ENCODE measurements at places on chromosomes 16 and 17.
A peak's percentile ranks its signal among the peaks of the same experiment; 100 is the strongest.

- no peak for DNase-seq
Measured at GRCh38 chr16:49054606-49055005, 227.0 kb downstream of the CBLN1 start.

- DNase-seq, result no peak
Measured at GRCh38 chr17:69457603-69458002, 43.1 kb downstream of the MAP2K6 start.

DNA sequence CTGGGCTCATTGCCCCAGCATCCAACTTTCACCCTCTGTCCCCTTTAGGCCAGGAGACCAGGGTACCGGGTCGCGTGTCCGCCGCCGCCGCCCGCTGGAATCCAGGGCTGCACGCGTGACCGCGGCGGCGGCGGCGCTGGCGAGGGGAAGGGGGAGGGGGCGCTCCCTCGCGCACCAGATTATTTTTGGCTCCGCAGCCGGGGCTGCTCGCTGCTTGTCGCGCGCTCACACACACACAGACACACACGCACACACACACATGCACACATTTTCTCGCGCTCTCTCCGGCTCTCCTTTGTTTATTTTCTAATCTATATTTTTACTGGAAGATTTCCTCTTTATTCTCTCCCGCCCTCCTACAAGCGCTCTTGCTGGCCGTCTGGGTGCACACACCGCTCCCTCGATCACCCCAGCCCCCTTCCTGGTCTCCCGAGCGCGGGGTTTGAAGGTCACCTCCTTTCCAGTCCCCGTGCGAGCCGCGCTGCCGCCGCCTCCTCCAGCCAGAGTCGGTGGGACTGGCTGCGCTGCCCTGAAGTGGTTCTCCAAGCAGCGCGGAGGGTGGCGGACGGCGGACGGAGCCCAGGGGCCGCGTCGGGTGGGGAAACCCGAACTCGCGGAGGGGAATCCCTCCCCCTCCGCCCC lies 921.4 kb upstream of the EEF2KMT start:
- no peak for DNase-seq

DNA sequence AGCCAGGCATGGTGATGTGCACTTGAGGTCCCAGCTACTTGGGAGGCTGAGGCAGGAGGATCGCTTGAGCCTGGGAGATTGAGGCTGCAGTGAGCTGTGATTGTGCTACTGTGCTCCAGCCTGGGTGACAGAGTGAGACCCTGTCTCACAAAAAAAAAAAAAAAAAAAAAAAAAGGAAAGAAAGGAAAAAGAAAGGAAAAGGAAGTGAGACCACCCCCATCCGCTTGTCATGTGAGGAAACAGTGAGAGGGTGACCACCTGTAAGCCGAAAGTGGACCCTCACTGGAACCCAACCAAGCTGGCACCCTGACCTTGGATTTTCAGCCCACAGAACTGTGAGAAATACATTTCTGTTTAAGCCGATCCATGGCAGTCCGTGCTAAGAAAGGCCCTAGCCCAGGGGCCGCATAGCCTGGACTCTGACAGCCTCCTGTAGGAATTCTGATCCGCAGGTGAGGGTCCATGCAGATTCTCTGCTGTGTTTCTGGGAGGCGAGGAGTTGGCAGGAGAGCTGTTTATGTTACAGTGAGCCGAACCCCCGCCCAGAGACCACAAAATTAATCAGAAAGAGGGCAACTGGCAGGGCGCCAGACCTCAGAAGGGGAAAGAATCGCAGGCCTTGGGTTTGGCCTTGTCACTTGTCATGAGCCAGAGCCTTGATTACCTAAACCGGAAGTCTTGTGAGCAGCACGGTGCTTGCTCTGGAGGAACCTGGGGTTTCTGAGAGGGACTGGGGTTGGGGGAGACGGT lies 945 bp downstream of the SGSH start:
- peak; percentile 12 for DNase-seq

DNA sequence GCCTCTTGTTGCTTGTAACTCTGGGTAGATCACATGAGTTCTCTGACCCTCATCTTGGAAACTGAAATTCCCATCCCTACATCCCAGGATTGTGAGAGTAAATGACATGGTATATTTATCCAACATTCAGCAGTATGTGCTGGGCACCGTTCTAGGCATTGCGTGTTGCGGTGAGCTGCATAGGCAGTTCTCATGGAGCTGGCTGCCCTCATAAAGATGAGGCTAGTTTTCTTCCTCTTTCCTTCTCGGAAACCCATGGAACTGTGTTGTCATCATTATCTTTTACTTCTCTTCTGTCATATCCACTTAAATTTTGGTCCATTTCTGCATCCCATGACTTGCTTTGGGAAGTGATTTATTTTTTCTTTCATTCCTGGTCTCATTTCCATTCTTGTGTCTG lies 17.2 kb downstream of the CMIP start:
- no peak for DNase-seq

GRCh38 chr17:38731526-38732294 lies 1.6 kb downstream of the CISD3 start:
- no peak for DNase-seq

DNA sequence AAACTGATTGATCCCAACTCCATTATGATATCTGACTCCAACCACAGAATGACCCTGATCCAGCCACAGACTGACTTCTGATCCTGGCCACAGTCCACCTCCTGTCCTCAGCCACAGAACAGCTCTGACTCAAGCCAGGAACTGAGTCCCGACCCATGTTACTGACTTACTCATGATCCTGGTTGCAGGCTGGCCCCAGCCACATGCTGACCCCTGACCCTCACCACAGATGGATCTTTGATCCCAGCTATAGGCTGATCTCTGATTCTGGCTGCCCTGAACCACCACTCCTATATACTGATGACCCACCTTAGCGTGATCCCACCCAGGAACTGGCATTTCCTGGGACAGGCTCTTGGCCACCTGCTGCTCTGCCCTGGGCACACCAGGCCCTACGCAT lies 32.2 kb upstream of the IL21R start:
- DNase-seq, result no peak

- no peak for DNase-seq
Measured at GRCh38 chr17:56597495-56597990, 4.0 kb downstream of the NOG start.

GRCh38 chr16:84603140-84603816 lies 14.6 kb downstream of the COTL1 start:
- DNase-seq, result peak; percentile 55

Measured in HCT116 (cell line).